ENCODE measurements at places on chromosomes 2 and 18.
A peak's percentile ranks its signal among the peaks of the same experiment; 100 is the strongest.

DNA sequence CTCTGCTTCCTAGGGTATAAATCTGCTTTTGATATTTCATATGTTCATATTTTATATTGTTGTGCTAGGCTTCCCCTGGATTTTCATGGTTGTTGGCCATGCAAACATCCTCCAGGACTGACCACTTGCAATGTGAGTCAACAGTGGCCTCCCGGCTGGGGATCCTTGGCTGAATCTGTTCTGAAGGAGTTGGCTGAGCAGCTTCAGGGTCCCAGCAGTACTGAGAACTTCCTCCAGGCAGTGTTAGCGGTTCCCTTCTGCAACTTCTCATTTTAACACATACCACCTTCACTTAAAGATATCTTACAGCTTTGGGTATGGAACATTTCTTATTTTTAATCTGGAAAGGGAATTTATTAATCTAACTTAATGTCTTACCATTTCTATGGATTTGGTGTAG, 122.1 kb downstream of the DTNB start:
- DNase-seq: no peak

DNA sequence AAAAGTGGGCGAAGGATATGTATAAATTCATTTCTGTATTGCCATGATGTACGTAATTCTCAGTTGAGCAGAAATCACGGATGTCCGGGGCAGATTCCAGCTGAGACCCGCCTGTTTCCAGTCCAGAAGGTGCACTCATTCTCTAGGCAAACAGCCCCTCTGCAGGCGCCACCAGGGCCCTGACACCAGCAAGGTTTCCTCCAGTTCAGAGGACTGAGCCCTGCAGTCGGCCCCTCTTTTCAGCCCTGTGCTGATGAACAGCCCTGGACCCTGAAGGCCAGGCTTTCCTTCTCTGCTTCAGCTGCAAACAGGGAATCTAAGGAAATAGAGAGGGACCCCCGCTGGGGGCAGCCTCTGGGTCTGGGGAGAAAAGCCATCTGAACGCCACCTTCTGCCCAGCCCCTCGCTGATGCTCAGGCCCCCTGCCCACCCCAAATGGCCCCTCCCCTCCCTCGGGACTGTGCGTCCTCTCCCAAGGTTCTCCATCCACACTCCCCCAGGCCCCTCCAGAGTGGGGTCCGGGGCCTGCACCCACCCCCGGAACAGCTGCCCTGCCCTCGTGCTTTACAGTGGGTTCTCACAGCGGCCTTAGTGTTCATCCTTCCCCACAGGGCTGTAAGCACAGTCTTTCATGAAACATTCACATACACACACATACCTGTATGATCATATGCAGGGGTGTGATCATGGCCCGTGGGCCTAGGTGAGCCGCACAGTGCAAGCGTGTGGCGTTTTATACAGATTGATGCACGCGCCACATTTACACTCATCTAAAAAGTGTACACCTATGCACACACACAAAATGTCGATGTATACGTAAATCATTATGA, 12.1 kb downstream of the COPS9 start:
- no peak for DNase-seq

GRCh38 chr2:232871418-232871834, 1.4 kb downstream of the SNORC start:
- no peak for DNase-seq

GRCh38 chr2:154623819-154624218, 74.7 kb upstream of the KCNJ3 start:
- peak; percentile 44 for DNase-seq

All from fibroblast of mammary gland (primary cell).